Bronchial epithelial cell (primary cell): ENCODE measurements at places on chromosomes 13 and 19.

DNA sequence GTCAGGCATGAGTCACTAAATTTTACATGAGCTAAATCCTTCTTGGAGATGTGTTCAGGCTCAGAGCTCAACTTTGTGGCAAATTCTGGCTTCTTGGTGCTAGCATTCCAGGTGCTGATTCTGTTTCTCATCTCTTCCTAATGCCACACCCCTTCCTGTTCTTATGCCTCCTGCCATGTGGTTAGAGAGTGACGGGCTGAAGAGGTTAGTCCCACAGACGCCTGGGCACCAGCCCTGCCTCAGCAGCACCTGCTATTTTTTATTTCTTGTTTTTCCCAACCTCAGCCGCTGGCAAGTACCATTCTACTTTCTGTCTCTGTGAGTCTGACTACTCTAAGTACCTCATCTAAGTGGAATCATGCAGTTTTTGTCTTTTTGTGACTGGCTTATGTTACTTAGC lies 329.5 kb downstream of the KCNRG start:
- peak; percentile 10 for DNase-seq

DNA sequence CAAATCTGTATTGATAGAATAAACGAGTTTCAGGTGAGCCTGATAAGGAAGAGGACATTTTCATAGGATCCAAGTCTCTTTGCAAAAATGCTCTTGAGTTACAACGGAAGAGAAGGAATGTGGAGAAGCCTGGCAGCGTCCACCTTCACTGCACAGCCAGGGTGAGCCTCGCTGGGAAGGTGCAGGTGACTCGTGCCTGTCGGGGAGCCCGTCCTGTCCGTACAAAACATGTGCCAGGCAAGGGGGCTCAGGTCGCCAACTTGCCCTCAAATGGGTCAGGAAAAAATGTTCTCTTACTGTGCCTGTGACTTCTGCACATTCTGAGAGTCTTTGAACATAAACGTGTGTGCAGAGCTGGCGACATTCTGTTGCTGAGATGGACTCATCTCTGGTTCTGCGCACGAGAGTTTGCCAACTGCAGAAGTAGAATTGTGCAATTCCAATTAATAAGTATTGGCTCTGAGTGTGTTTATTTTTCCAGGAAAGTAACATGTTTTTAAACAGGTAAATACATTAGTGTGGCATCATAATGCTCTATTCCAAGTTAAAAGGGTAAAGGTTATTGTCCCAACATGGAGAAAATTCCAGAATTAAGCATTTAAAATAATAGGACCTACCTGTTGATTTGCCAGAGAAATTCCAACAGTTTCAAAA lies 28.6 kb downstream of the NAXD start:
- no peak for DNase-seq

DNA sequence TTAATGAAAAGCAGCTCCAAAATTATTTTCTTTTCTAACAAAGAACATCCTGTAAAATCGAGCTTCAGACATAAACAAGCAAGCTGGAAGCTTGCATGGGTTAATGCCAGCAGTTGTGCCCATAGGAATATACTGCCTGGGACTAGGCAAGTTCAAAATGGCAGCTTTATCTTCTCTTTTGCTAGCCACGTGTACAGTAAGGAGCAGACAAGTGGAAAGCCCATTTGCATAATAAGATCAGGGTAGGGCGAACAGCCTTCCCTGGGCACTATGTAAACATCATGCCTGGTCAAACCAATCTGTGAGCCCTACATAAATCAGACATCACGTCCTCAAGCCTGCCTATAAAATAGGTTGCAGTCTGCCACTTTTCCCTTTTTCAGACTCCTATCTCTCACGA lies 489.7 kb downstream of the RFC3 start:
- no peak for DNase-seq

- no peak for DNase-seq
These were observed 5.1 kb downstream of the TMEM272 start for GRCh38 chr13:51839711-51840540.

DNA sequence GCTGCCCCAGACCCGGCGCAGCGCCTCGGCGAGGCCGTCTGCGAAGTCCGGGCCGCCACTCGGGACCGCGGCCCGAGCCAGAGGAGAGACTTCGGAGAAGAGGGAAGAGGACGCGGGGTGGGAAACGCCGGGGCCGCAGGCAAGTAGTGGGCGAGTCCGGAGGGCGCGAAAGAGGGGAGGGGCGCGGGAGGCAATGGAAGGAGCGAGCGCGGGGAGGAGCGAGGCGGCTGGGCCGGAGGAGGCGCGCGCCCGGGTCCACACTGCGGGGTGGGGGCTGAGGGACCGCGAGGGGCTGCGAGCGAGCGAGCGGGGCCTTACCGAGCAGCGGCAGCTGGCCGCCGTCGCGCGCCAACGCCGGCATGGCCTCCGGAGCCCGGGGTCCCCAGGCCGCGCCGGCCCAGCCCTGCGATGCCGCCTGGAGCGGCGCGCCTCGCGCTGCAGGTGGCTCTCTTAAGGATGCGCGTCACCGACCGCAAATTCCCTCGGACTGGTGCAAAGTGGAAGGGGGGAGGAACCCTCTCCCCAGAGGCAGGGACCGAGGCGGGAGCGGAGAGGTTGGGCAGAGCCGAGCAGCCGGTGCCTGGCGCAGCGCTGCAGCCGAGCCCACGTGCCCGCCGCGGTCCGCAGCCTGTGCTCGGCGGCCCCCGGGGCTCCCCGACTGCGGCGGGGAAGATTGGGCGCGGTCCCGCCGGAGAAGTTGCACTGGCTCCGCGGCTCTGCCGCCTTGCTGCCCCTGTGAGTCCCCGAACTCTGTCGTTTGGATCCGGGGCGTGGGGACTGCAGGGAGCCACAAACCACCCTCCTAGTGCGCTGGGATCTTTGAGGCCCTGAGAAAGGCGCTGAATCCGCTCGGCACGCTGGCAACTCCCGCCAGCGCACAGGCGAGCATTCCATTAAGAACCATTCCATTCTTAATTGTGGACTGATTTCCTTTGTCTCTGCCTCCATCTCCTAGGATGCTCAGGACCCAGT lies at the start of gene FLT3:
TSS of gene FLT3 (minus strand) at position 427 of the 972 bp plus-strand sequence. CDS start at position 361, 66 bp downstream.
- no peak for DNase-seq

DNA sequence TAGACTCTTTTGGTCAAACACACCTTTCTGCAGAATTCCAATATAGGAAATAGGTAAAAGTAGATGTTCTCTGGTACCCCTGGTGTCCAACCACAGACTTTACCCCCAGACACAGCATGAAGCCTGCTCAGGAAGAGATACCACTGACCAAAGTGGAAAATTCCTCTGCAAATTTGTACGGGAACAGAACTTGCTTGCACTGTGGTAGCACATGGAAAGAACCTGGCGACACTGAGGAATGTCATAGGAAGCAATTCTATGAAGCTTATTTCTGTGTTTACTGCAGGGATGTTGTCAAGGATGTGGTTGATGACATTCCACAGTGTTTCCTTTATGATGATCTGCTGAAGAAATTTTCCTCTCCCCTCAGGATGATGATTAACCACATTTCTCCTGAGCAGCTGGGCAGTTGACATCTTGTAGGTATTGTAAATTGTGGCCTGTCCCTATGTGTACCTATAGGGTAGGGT lies 48.9 kb upstream of the TNFSF11 start:
- DNase-seq = peak; percentile 91

- no peak for DNase-seq
These were observed 2.8 kb upstream of the LHFPL6 start for GRCh38 chr13:39605677-39606320.

GRCh38 chr13:98251708-98252107 lies 74.6 kb upstream of the RNF113B start:
- DNase-seq = no peak

- peak; percentile 75 for DNase-seq
These were observed 192.6 kb downstream of the DLEU7 start for GRCh38 chr13:50650592-50651504.

DNA sequence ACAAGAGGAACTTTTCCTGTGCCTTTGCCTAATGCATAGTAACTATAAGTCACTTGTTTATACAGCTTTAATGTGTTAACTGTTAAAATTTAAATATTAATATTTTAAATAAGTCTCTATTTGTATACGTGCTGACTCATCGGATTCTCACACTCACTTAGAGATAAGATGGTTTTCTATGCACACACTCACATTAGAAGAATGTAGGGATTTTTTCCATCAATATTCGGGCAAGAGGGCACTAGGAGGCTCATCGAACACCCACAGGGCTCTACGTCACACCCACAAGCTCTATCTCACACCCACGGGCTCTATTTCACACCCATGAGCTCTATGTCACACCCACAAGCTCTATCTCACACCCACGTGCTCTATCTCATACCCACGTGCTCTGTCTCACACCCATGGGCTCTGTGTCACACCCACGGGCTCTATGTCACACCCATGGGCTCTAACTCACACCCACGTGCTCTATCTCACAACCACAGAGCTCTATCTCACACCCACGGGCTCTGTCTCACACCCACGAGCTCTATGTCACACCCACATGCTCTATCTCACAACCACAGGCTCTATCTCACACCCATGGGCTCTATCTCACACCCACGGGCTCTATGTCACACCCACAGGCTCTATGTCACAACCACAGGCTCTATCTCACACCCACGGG lies 73.4 kb downstream of the COL4A2 start:
- peak; percentile 94 for DNase-seq

- DNase-seq = peak; percentile 35
These were observed 17.6 kb downstream of the LIG1 start for GRCh38 chr19:48152551-48152950.

DNA sequence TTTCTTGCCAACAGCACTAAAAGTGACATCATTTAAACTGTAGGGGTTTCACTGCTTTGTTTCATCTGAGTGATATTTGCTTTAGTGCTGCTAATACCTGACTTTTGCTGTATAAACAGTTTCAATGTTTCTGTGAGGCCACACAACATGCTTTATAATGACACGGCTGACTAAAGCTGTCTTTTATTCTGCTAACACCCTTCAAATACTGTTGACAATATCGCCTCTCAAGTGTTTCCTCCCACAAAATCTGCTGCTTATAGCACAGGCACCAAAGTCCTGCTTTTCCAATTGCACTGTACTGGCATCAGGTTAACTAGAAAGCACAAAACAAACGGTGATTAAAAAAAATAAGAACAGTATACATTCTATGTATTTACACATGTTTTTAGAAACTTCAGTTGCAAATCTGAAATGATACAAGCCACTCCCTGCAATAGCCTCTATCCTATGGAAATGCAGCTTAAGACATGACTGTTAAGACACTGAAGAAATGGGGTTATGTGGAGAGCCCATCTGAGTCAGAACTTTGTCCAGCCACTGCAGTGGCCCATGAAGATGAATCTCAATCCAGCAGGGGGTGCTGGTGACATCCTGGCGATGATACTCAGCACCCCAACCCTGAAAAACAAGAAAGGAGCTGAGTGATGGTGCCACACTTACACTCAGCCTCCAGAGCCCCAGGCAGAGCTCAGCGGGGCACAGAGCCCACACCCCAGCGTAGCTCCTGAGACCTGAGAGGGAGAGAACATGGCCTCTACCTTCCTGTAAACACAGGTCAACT lies 29.4 kb downstream of the RFXAP start:
- no peak for DNase-seq
